CD4-positive, alpha-beta T cell (primary cell): ENCODE measurements at places on chromosomes 4 and X.

GRCh38 chr4:25234390-25235370 lies 847 bp downstream of the PI4K2B start:
- peaks cover 29% of the 10 kb centered on the region for H3K4me1 ChIP-seq
- peak overlapping the region; percentile 86 for H3K4me3 ChIP-seq
- H3K27me3 ChIP-seq, result no peaks in the 10 kb centered on the region
- H3K36me3 ChIP-seq, result no peaks in the 10 kb centered on the region
- peak overlapping the region; percentile 88 for H3K27ac ChIP-seq
- DNase-seq, result peak; percentile 9

GRCh38 chr4:17511509-17511949 lies 361 bp downstream of the QDPR start:
- DNase-seq, result peak; percentile 38
- H3K27me3 ChIP-seq, result no peaks in the 10 kb centered on the region
- peaks cover 21% of the 10 kb centered on the region for H3K36me3 ChIP-seq
- no peak overlapping the region for H3K27ac ChIP-seq
- H3K4me3 ChIP-seq, result peak overlapping the region; percentile 86

DNA sequence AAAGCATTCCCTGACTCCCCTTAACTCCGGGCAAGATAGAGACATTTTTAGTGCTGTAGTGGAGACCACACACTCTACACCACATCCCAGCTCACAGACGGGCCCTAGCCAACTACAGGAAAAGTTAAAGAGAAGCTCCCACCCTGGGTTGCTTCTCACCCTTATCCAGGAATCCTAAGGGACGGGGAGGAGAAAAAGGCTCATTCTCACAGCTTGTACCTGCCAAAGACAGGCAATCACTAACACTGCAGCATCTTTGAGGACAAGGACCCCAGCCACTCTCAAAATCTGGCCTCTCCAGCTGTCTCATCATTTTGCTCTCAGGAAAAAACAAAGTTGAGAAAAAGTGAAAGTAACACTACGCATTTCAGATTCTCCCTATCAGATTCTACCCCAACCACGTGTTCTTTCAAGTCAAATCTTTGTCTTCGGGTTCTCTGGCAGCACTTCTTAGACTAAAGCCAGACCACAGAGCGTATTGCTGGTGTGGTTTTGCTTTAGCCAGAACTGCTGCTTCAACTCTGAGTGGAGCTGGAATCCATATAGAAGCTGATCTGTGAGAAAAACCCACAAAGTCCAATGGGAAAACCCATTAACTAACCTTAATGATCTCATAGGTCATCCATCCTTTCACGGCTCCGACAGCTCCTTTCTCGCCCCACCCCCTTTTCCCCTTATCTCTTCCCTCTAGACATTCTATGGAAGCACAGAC lies 605.9 kb upstream of the DIPK2B start:
- H3K27ac ChIP-seq, result peak overlapping the region; percentile 82
- peaks cover 24% of the 10 kb centered on the region for H3K4me1 ChIP-seq
- no peaks in the 10 kb centered on the region for H3K27me3 ChIP-seq
- DNase-seq, result peak; percentile 45
- no peaks in the 10 kb centered on the region for H3K36me3 ChIP-seq
- peak overlapping the region; percentile 50 for H3K4me3 ChIP-seq

- H3K27ac ChIP-seq, result no peak overlapping the region
- no peaks in the 10 kb centered on the region for H3K27me3 ChIP-seq
- no peak overlapping the region for H3K4me3 ChIP-seq
- H3K4me1 ChIP-seq, result no peaks in the 10 kb centered on the region
Measured at GRCh38 chr4:22268350-22269025, 247.4 kb downstream of the ADGRA3 start.

- H3K4me3 ChIP-seq, result no peak overlapping the region
- no peaks in the 10 kb centered on the region for H3K27me3 ChIP-seq
- no peaks in the 10 kb centered on the region for H3K4me1 ChIP-seq
- no peaks in the 10 kb centered on the region for H3K36me3 ChIP-seq
Measured at GRCh38 chrX:572538-573124, 58.0 kb upstream of the SHOX start.

GRCh38 chrX:155221351-155221750 lies 5.1 kb downstream of the VBP1 start:
- no peak overlapping the region for H3K27ac ChIP-seq
- H3K4me3 ChIP-seq, result no peak overlapping the region
- peaks cover 16% of the 10 kb centered on the region for H3K36me3 ChIP-seq

GRCh38 chr4:147550626-147551246 lies 66.5 kb upstream of the TMEM184C start:
- H3K4me3 ChIP-seq, result peak overlapping the region; percentile 17
- H3K27ac ChIP-seq, result no peak overlapping the region
- H3K27me3 ChIP-seq, result no peaks in the 10 kb centered on the region
- no peaks in the 10 kb centered on the region for H3K36me3 ChIP-seq
